ENCODE measurements at places on chromosomes 7 and 10.

GRCh38 chr7:137399827-137400823, 56.6 kb upstream of the PTN start:
- DNase-seq: no peak

DNA sequence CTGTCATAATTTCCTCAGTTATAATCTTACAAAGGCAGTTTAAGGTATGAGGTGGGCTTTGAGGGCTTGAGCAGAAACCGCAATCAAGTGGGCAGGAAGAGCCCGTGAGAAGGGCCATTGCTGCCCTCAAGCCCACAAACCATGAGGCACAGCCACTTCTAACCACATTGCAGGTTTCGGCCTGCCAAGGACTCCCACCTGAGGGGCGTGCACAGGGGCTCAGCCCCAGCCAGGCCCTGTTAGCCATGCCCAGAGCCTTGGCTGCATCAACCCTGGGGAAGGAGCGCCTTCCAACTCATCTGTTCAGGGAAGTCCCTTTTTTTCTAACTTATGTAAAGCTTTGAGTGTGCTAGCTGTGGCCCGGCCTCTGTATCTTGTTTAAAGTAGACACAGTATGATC, 5.9 kb upstream of the FFAR4 start:
- no peak for DNase-seq

DNA sequence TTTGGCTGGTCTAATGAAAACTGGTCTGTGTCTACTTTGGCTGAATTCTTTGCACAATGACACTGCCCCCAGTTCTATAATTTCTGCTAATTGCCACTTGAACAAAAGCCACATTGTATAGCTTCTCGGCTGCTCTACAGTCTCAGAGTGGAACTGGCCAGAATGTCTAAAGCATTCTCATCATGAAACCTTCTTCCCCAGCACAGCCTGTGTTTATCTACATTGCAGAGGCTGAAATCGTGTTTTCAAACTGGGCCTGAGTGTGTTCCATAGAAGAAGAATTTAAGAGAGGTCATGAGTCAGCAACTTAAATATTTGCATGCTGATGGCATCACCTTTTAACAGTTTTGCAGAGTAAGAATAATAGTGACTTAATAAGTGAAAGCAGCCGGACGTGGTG, 177.2 kb downstream of the BUB3 start:
- DNase-seq: peak; percentile 28

DNA sequence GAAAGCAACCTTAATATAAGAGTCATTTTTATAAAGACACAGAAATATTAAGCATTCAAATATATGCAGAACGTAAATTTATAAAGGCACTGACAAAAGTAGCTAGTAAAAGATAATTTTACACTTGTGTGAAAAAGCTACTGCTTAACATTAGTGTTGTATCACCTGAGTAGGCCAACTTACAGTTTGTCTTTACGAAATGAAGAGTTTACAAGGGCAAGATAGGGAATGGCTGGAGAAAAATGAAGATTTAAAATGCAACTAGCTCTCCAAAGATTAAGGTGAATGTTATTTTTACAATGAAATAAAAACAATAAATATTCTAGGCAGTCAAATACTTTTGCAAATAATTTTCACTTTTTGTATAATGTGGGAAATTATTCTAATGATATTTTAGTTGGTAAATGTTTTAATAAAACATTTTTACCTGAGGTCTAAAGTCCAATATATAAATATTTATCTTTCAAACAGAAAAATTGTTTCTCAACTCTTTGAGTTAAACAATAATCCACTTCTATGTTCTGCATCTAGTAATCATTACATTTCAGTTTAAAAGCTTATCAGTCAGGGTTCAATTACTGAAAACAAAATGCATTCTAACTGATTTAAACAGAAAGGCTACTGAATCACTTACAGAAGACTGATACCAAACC, 382.6 kb downstream of the IPMK start:
- no peak for DNase-seq

DNA sequence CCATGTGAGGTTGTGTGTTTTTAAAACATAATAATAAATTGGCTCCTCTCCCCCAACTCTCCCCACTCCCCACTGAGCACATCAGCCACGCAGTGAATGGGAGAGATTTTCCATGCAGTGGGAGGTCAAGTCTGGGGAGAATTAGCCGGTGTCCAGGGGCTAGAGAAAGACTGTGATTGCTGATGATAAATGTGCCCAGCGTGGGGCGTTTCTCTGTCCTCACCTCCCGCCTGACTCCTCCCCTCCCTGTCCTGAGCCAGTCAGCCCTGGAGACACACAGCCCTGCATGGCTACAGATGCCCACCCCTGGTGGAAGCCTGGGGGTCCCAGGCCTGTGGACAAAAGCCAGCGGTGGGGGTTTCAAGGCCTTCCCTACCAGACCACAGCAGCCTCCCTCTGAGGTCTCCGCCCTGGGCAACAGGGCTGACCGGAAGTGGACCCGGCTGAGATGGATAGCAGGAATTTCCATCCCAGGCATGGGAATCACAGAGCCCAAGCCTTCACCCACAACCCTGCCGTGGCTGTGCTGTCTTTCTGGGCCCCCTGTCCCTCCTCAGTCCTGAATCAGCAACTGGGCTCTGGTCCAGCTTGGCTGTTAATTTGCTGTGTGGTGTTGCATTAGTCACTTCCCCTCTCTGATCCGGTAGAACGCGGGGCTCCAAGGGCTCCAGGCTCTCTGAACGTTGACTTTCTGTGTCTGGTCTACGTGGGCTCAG, 46.8 kb upstream of the SLC29A3 start:
- peak; percentile 81 for DNase-seq

DNA sequence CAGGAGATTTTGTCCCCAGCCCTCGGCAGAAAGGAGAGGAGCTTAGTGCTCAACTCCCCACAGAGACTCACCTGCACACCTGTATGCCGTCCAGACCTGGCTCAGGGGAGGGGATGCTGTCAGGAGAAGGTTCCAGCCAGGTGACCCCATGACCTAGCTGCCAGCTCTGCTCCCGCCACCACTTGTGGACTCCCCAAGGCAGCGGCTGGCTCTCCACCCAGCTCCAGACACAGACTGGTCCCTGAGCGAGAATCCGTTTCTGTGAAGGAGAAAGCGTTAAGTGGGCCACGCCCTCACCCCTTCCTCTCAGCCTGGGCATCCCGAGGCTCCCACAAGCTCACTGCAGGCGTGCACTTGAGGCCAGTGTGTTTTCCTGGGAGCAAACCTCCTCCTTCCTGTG, 76.4 kb downstream of the RGS10 start:
- no peak for DNase-seq

DNA sequence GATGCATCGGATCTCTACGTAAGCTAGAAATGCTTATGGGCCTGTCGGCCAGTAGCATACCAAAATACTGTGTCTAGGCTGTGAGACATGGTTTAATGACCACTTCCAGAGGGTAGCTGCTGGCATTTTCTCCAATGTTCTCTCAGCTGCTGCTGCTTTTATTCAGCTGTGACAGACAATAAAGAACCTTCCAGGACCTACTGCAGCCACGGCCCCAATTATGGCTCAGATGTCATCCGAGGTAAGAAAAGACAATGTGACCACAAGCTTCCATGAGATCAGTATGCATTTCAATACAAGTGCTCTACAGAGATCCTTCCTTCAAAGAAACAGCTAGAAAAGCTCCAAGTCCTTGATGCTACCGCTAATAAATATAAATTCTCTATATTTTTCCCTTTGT, 256.2 kb downstream of the SDHAF3 start:
- DNase-seq: no peak

GRCh38 chr7:98679741-98680140, 62.7 kb downstream of the NPTX2 start:
- DNase-seq: no peak

DNA sequence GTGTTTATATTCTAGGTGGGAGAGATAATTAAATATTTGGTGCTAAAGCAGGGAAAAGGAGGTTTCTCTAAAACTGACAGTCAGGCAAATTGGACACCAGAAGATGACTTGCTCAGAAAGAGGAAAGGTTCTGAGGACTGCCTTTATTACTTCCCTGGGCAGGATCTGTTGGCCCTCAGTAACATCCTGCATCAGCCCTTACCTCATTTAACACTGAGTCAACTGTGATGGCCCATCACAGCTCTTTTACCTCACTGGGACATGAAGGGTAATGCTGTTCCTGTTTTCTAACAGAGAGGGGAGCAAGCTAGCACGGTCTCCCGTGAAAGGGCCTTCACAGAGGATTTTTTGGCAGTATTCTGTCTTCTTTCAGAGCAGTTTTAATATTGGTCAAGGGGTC, 12.0 kb downstream of the PPP1R17 start:
- DNase-seq: no peak

GRCh38 chr10:28177944-28178637, 124.8 kb downstream of the MPP7 start:
- DNase-seq: no peak

DNA sequence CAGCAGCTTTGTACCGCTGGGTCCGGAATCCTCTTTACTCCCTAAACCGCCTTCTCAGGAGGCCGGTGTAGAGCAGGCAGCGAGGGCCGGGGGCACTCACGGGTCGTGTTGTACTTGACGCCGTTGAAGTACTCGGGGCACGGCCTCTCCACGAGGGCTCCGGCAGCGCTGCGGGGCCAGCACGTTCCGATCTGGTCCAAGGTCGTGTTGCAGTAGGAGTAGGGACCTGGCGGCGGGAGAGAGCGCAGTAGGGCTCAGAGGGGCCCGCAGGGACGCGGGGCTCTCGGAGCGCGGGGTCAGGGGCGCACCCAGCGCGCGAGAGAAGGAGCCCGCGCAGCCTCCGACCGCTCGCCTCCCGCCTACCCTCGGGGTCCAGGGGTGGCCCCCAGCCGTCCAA, 443 bp downstream of the CRHR2 start:
- no peak for DNase-seq

DNA sequence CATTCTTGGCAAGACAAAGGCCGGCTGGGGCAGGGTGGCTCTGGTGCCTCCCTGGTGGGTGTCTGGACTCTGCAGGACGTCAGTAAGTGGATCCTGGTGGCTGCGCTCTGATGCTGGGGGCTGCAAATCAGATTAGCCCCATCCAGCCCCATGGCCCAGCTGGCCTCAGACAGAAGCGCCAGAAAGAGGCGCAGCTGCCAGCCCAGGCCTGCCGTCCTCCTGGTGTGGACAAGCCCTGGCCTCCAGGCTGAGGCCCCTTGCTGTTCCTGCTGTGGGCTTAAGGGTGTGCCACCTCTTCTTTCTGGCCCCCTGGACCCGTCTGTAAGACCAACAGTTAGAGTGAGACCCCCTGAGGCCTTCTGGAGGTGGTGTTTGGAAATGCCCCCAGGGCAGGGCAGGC, 5.9 kb upstream of the LFNG start:
- DNase-seq: no peak

DNA sequence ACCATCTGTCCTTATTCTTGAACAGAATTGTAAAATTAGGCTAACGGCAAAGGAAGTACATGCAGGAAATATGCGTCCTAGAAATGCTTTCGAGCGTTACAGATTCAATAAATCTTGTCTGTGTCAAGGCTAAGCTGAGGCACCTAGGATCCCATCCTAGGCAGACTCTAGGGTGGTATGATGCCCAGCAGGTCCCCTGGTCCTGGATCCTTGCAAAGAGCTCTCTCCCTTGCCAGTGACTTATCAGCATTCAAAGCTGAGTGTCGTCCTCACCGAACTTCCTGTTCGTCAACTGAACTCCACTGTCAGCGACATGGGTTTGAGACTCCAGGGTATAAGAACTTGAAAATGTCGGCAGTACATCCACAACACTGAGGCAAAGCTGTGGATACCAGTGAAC, 61.5 kb downstream of the AKR1E2 start:
- no peak for DNase-seq

- no peak for DNase-seq
Measured at GRCh38 chr7:158912406-158912805, 56.0 kb downstream of the DYNC2I1 start.

GRCh38 chr7:47149208-47149839, 432.6 kb downstream of the TNS3 start:
- no peak for DNase-seq

GRCh38 chr7:90833443-90833842, 237.3 kb downstream of the CDK14 start:
- peak; percentile 51 for DNase-seq

- DNase-seq: peak; percentile 95
Measured at GRCh38 chr10:20598590-20598989, 298.5 kb downstream of the NEBL start.

GRCh38 chr10:2414039-2414438, 653.3 kb upstream of the PFKP start:
- no peak for DNase-seq

DNA sequence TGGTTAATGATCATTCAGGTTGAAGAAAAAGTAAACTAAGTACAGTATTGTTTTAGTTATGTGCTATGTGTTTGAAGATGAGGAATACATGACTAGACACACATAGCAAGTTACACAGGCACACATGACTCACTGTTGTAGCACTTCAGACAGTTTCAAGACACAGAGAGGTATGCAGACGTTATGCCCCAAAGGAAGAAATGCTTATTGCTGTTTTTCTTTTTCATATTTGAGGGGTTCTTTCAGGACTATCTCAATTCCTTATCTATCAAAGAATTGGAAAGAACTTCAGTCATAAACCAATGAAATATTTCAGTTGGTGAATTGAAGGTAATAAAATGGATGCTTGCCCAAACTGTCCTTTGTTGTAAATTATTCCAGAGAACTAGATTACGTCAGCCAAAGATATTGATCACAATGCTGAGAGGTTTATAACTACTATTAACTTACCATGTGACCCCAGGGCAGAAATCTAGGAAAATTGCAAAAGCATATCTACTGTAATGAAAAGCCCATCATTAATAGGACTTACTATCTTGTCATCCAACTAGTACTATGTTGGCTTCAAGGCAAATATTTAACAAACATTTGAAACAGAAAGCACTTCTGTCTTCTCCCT, 61.2 kb upstream of the CAPZA2 start:
- peak; percentile 89 for DNase-seq

GRCh38 chr10:86265895-86266259, 100.7 kb downstream of the GRID1 start:
- no peak for DNase-seq

DNA sequence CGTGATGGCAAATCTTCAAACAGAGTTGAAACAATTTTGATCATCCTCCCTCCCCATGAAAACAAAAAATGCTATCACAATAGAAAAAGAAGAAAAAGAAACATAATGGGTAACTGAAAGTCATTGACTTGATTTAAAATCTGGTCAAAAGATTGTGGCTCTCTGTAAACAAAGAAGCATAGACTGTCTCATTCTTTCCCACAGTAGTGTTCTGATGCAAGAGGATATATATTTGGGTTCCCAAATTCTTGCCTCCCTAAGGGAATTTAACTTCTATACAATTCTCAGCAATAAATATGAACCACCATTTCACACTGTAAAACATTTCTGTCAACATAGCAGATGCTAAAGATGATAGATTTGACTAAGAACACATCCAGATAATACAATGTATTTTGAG, 32.8 kb upstream of the MEOX2 start:
- peak; percentile 67 for DNase-seq

GRCh38 chr7:133484086-133484485, 231.2 kb downstream of the EXOC4 start:
- no peak for DNase-seq

DNA sequence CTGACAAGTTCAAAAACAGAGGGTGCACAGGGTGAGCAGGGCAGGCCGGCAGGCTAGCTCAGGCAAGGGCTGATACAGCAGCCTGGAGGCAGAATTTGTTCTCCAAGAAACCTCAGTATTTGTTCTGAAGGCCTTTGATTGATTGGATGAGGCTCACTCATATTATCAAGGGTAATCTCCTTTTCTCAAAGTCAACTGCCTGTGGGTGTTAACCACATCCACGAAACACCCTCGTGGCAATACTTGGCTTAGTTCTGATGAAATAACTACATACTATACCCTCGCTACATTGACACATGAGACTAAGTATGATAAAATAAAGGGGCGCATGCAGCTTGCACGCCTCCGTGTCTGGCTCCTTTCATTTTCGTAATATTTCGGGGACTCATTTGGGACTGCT, 4.4 kb upstream of the PPP2R2D start:
- DNase-seq: no peak

- peak; percentile 93 for DNase-seq
Measured at GRCh38 chr10:72364239-72364777, 9.6 kb upstream of the DNAJB12 start.

All from fibroblast of upper back skin (primary cell).